ENCODE measurements at places on chromosomes 6 and 20.

DNA sequence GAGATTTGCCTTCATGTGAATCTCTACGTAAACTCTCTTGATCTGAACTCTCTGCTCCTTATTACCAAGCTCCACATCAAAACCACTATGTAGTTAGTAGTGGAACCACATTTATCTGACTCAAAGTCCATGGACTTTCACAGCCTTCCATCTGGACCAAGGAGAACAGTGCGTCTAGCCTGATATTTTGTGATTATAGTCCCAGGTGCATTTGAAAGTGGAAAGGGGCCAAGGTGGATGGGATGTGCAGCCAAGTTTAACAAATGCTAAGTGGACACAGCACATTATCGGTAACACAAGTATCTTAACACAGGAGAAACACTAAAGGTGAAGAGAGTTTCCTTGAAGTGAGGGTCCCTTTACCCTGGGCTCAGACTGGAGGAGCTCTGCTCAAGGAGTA, 281.2 kb upstream of the SGK1 start:
- no peak for DNase-seq

GRCh38 chr6:37919417-37920157, 100.1 kb downstream of the ZFAND3 start:
- DNase-seq = peak; percentile 93

GRCh38 chr6:157955675-157956074, 26.0 kb upstream of the SYNJ2 start:
- DNase-seq = no peak

GRCh38 chr6:56807326-56807988, 147.4 kb upstream of the BEND6 start:
- DNase-seq = peak; percentile 27

DNA sequence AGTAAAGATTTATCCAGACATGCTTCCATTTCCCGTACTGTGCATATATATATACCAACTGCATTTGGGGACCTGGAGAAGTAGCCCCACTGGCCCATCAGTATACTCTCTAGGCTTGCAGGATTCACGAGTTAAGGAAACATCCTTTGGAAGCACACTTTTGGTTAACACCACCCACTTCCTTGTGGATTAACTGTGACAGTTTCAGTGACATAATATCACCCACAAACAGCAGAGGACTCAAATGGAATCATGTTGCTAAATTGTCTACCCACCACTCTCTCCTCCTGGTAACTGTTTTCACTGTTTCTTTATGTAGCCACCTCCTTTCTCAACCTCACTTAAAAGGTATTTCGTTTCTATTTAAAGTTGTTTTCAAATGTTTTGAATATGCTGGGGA, 55.0 kb downstream of the PROKR2 start:
- DNase-seq = no peak

GRCh38 chr6:45966340-45966739, 49.3 kb downstream of the CLIC5 start:
- DNase-seq = no peak

GRCh38 chr20:51259455-51259854, 236.5 kb upstream of the KCNG1 start:
- no peak for DNase-seq

- no peak for DNase-seq
These were observed 11.8 kb downstream of the ZBTB24 start for GRCh38 chr6:109471105-109471810.

DNA sequence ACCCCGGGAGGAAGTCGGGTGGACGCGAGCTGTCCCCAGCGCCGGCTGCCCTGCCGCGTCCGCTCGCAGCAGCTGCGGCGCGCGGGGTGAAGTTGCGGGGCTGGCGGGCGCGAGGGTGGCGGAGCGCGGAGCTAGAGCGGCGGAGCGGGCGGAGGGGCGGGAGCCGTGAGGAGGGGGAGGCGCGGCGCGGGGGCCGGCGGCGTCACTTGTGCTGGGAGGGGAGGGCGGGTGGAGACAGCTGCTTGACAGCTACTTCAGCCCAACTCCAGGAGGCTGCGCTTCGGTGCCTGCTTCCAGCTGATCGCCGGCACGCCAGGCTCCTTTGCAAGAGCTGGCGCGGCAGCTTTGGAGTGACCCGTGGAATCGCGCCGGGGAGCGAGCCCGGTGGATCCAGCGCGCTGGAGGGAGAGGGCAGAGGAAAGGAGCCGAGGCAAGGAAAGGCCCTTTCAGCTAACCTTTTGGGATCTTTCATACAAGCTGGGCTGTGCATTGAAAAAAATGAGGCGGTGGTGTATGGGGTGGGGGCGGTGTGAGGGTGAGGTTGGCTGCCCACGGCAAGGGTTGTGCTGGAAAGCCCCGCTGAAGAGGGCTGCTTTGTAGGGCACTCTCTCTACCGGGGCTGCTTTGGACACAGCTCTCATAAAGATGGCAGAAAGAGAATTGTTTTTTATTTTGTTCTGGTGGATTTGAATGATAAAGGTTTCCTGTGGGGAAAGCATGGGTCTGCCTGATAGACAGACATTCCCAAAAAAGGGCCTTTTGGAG, 24.6 kb downstream of the RIPOR2 start:
- peak; percentile 34 for DNase-seq

GRCh38 chr20:23145281-23145700, 59.2 kb upstream of the CD93 start:
- DNase-seq = peak; percentile 88

All from amniotic epithelial cell (primary cell).